Progenitor cell of endocrine pancreas (in vitro differentiated cells): ENCODE measurements at places on chromosomes 4 and X.
A peak's percentile ranks its signal among the peaks of the same experiment; 100 is the strongest.

DNA sequence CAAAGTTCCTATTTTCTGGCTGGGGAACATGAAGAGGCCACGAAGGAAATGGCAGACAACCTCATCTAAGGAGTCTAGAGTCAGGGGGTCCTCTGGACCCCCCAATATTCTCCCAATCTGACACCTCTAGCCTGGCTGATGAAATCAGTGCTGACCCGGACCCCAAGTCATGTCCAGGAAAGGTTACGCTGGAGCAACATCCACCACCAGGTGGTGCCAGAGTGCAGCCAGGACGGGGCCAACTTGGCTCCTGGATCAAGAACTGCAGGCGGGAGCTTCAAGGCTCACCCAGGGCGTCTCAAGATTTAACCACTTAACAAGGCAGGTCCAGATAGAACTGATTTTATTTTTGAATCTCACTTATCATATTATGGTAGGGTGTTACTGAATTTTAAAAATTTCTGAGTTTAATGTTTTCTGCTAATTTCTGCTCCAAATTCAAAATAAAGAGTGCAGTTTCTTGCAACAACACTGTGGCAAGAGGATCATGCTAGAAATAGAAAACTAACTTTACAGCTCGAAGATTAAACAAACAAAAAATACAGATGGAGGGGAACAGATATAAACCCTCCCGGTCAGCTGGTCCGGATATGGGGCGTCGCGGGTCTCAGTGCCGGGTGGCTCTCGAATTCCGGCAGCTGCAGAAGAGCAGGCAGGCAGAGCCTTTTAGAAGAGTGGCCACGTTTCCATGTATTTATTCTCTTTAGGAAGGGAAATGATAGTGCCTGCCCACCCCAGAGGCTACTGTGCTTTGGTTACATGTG is 135.5 kb downstream of the AFAP1 start:
- peak; percentile 85 for DNase-seq

- DNase-seq = no peak
Measured at GRCh38 chr4:31261632-31262031, 541.5 kb downstream of the PCDH7 start.

DNA sequence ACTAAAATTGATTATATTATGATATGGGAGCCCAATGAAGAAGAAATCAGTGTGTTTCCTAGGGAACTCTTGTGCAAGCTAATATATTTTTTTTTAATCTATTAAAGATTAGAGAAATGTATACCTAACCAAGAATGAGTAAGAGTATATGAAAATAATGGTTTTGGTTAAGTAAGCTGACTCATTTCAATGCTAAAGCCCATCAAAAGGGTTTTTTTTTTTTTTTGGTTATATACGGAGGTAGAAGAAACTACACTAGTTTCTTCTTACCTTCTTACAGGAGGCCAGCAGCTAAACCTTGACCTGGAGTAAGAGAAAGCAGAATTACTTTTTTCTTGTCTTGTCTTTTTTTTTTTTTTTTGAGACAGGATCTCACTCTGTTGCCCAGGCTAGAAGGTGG is 27.5 kb downstream of the RUFY3 start:
- no peak for DNase-seq

DNA sequence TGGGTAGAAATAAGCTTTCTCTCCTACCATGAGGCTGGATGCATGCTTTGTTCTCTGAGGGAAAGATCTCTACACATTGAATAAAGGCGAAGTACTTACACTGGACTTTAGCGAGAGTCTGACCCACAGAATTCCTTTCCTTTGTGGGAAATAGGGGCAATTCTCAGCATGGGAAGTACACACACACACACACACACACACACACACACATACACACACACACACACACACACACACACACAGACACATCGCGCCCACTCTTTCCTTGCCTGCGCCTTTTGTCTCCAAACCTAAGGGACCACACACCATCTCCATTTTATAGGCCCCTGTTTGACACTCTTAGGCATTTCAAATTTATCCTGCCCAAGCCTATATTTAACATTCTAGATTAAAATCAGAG is 83.8 kb downstream of the LUZP4 start:
- no peak for DNase-seq

DNA sequence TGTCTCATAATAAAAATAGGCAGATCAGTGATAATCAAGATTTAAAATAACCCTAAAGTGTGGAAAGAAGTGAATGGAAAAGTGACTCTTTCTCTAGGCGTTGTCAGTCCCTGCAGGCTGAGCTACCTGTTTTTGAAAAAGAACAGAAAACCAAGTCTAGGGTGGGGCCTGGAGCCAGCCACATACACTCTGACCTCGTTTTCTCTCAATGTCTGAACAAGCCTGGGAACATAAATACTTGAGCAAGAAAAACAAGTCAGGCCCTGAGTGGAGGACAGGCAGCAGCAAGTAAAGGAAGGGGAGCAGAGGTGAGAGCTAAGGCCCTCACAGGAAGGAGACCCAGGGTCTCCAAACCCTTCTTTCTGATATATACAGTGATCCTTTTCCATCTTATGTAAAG is 91.7 kb upstream of the HPF1 start:
- no peak for DNase-seq

GRCh38 chr4:954211-955020 is 19.0 kb downstream of the DGKQ start:
- DNase-seq = no peak

GRCh38 chr4:19728773-19729172 is 522.9 kb upstream of the SLIT2 start:
- no peak for DNase-seq

GRCh38 chr4:176708771-176709311 is 83.9 kb downstream of the VEGFC start:
- DNase-seq = no peak

GRCh38 chrX:13428053-13428786 is 108.4 kb upstream of the ATXN3L start:
- no peak for DNase-seq

- no peak for DNase-seq
Measured at GRCh38 chrX:123807835-123808416, 51.9 kb upstream of the XIAP start.

- DNase-seq = no peak
Measured at GRCh38 chrX:132206259-132206658, 13.0 kb downstream of the RAP2C start.

DNA sequence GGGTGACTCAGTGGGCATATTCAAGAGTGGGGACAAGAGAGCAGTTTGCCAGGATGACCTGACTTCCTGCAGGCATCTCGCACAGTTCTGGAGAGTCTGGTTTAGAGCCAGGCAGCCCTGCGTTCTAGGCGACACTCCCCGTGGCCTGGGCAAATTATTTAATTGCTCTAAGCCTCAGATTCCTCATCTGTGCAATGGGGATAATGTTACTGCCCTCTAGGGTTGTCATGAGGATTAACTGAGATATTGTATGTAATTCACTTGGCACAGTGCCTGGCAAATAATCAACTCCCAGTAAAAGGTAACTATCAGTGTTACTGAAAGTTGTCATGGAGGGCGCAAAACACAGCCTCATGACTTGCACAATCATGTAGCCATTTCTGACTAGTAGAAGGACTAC is 48.8 kb upstream of the PITX2 start:
- no peak for DNase-seq

DNA sequence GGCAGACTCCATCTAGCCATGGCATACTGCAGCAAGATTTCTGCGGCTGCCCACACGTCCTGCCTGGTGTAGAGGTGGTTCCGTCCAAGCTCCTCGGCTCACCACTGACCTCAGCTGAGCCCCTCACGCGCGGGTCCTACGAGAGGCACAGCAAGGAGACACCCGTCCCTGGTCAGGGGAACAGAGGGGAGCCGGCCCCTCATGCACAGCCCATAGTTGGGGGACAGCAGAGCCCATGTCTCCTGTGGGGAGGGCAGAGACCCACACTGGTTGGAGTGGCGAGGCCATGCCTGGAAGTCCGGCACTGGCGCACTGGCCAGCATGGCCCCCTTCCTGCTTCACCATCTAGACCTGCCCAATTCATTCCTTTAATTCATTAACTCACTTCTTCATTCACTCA is 80.8 kb downstream of the HTRA3 start:
- no peak for DNase-seq

GRCh38 chrX:50003467-50003866 is 81.1 kb downstream of the CLCN5 start:
- DNase-seq = no peak

- no peak for DNase-seq
Measured at GRCh38 chrX:28599957-28600356, 12.7 kb downstream of the IL1RAPL1 start.

- no peak for DNase-seq
Measured at GRCh38 chr4:77695774-77696173, 90.2 kb downstream of the CXCL13 start.

DNA sequence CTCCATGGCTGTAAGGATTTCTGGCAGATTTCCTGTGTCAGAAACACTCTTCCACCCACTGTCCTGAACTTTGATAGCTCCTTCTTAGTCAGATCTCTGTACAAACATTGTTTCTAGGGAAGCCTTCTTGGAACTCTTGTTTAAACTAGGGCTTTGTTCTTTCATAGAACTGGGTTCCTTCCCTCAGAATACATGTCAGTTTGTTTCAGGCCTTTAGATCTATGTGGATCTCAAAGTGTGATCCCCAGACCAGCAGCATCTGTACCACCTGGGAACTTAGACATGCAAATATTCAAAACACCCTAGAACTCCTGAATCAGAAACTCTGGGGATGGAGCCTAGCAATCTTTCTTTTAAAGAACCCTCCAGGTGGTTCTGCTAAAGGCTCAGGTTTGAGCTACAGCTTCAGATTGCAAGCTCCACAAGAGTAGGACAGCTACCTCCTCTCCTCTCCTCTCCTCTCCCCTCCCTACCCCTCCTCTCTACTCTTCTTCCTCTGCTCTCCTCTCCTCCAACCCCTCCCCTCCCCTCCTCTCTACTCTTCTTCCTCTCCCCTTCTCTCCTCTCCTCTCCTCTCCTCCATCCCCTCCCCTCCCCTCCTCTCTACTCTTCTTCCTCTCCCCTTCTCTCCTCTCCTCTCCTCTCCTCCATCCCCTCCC is 12.7 kb downstream of the RASSF6 start:
- DNase-seq = no peak

DNA sequence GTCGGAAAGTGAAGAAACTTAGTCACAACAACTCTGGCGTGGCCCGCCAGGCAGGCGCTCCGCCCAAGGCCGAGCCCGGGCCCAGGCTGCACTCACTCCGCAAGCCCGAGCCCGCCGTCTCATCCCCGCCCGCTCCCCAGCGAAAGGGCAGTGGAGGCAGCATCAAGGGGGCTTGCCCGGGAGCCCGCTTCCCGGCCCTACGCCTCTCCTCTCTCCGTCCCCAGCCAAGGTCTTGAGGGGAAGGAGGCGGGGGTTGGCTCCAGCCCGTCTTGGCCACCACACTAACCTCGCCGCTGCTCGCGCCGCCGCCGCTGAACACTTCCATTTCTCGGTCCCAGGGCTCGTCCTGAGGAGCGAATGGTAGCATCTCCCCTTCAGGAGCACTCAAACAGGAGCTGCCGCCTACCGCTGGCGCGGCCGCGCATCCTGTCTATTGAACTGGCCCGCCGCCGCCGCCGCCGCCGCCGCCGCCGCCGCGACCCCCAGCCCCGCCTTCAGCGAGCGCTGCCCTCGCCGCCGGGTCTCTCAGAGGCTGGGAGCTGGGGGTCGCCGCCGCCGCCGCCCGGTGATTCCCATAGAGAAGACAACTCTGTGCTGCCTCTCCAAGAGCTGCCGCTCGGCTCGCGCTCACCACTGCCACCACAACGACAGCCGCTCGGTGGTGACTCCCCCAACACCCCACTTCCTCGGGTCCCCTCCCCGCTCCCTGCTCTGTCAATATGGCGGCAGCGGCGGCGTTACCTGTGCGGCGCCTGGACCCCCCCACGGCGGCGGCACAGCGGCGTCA is at the start of gene RPS6KA6:
RPS6KA6 (minus strand) TSS at position 667 of the 787 bp plus-strand sequence; CDS start at position 367, 300 bp downstream.
- DNase-seq = peak; percentile 14

DNA sequence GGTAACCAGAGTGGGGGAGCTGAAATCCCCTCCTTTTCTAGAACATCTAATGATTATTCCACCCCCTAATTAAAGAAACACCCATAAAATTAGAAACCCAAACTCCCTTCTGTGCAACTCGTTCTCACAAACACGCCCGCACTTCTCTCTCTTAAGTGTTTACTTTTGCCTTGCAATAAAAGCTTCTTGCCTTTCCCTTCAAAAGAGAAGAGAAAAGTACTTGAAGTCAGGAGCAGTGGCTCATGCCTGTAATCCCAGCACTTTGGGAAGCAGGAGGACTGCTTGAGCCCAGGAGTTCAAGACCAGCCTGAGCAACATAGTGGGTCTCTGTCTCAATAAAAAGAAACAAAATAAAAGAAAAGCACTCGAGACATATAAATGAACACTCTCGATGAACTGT is 3.6 kb upstream of the GPR173 start:
- no peak for DNase-seq

- no peak for DNase-seq
Measured at GRCh38 chr4:87044511-87045233, 109.9 kb downstream of the AFF1 start.

DNA sequence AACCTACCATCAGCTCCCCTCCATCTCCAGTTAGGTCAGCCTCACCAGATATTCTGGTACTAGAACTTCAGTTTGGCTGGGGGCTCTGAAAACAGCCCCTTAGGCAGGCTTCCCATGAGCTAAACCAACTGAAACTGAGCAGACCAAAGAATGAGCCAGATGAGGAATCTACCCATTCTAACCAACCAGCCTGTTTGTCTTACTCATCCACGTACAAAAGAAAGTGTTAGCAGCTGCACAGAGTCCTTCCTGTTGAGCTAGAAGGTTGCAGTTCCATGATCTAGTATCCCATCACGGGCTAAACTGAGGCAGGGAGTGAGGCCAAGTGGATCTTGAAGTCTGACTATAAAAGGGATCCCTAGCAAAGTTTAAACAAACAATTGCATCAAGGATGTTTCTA is 17.5 kb downstream of the MAGEA9B start:
- DNase-seq = no peak

GRCh38 chrX:135257469-135257868 is 5.6 kb downstream of the ETDA start:
- DNase-seq = no peak

- DNase-seq = no peak
Measured at GRCh38 chr4:81694176-81694913, 222.6 kb upstream of the RASGEF1B start.

GRCh38 chr4:112954286-112954685 is 95.2 kb upstream of the ANK2 start:
- no peak for DNase-seq

- no peak for DNase-seq
Measured at GRCh38 chrX:81336455-81337152, 134.7 kb downstream of the SH3BGRL start.

DNA sequence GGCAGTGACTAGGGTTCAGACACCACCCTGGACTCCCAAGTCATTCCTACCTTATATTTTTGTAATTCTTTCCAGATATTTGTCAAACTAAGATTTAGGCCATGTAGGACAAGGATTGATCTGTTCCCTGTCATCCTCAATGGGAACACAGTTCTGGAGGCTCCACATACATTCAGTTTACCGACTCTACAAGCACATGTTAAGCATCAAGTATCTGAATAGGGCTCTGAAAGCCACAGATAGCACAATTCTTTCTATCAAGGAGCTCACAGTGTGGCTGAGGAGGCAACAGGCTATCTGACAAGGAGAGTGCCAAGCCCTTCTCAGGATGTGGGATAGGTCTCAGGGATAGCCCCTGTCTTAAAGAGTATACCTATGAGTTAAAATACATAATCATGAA is 37.0 kb upstream of the CXCL8 start:
- DNase-seq = no peak

GRCh38 chr4:185502386-185502785 is 30.9 kb upstream of the CCDC110 start:
- DNase-seq = no peak
